ENCODE measurements at places on chromosomes 2 and 18. TPM values are rescaled to one million over a fixed set of nuclear protein-coding genes. Genes with fewer than 3 reads are reported as not detected.

The UGT1A10 gene
- not detected for total RNA-seq

The ST6GAL2 gene
- not detected for total RNA-seq

The CXCR4 gene
- total RNA-seq = 30.5 TPM

The RNF144A gene
- 2.5 TPM for total RNA-seq

The WDR54 gene
- total RNA-seq = 59.7 TPM

The MERTK gene
- 33.6 TPM for total RNA-seq

The ZNF385B gene
- not detected for total RNA-seq

The CERKL gene
- not detected for total RNA-seq

The KANSL1L gene
- 14.6 TPM for total RNA-seq

The CXCR2 gene
- total RNA-seq = not detected

The STON1 gene
- 10.5 TPM for total RNA-seq

The IL1B gene
- total RNA-seq = 0.46 TPM

The MAP3K19 gene
- total RNA-seq = not detected

The FBXO48 gene
- 0.20 TPM for total RNA-seq

The ALPI gene
- not detected for total RNA-seq

The KCNIP3 gene
- 0.35 TPM for total RNA-seq

The CNDP2 gene
- 100 TPM for total RNA-seq

The GCG gene
- not detected for total RNA-seq

The RGPD4 gene
- total RNA-seq = not detected

The STRADB gene
- total RNA-seq = 21.5 TPM

The TUBB8B gene
- not detected for total RNA-seq

The ALPG gene
- total RNA-seq = not detected

The REG3A gene
- total RNA-seq = not detected

The LHCGR gene
- total RNA-seq = not detected

The NEU2 gene
- not detected for total RNA-seq

The ERICH2 gene
- total RNA-seq = not detected

The SPP2 gene
- not detected for total RNA-seq

The CHRNG gene
- not detected for total RNA-seq

The CAVIN2 gene
- total RNA-seq = 119 TPM

The ARHGAP15 gene
- total RNA-seq = not detected

The SP9 gene
- not detected for total RNA-seq

The ASNSD1 gene
- total RNA-seq = 71.1 TPM

The TCF4 gene
- total RNA-seq = 292 TPM

The MTCL1 gene
- 17.5 TPM for total RNA-seq

The ATOH8 gene
- 23.8 TPM for total RNA-seq

The ZC3H8 gene
- 5.3 TPM for total RNA-seq

The SMYD1 gene
- not detected for total RNA-seq

The COL6A3 gene
- 0.14 TPM for total RNA-seq

The SLC9A4 gene
- total RNA-seq = not detected

The SLC14A1 gene
- total RNA-seq = not detected

The SCTR gene
- not detected for total RNA-seq

The COLEC11 gene
- 0.35 TPM for total RNA-seq

The VWC2L gene
- total RNA-seq = not detected

The DSC3 gene
- 0.04 TPM for total RNA-seq

The RNASEH1 gene
- 41.6 TPM for total RNA-seq

The BMP10 gene
- not detected for total RNA-seq

The TFPI gene
- 243 TPM for total RNA-seq

The SANBR gene
- total RNA-seq = 13.8 TPM

The SPR gene
- total RNA-seq = 42.0 TPM

The NPHP1 gene
- 2.7 TPM for total RNA-seq

The APOB gene
- total RNA-seq = 0.40 TPM

The ASXL3 gene
- total RNA-seq = 0.07 TPM

The RIT2 gene
- not detected for total RNA-seq

The PTPRN gene
- not detected for total RNA-seq

The GPR35 gene
- 0.13 TPM for total RNA-seq

The ASIC4 gene
- total RNA-seq = not detected

All from pulmonary artery endothelial cell (primary cell).